ENCODE measurements at places on chromosomes 11 and 22. TPM values are rescaled to one million over a fixed set of nuclear protein-coding genes. Genes with fewer than 3 reads are reported as not detected.

DNA sequence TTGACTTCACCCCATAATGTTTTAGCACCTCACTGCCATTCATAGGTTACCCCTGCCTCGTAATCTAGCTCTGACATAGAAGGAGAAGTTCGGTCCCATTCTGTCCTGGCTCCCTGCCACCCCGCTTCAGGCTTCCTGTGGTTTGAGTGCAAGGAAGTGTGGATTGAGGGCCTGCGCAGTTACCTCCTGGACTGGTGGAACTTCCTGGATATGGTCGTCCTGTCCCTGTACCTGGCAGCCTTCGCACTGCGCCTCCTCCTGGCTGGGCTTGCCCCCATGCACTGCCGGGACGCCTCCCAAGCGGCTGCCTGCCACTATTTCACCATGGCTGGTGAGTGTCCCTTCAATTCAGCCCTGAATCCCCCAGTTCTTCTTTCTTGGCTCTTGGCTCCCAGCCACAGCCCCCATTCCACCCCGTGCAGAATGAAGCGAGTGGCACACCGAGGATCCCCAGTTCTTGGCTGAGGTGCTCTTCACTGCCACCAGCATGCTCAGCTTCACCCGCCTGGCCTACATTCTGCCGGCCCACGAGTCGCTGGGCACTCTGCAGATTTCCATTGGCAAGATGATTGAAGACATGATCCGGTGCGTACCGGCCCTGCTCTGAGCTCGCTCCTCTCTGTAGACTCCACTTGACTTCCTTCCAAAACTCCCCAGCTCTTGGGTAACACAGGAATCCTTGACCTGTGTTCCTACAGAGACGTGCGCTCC lies 15.4 kb downstream of the ART5 start:
- DNase-seq: no peak

DNAJB7 gene
- total RNA-seq: not detected

CSTF3 gene
- total RNA-seq: 35.3 TPM

GRCh38 chr11:58923300-58923788 lies 15.9 kb upstream of the GLYATL1 start:
- no peak for DNase-seq
